ENCODE measurements at places on chromosomes 7 and 10.

GRCh38 chr7:116591202-116592040 is 66.6 kb downstream of the CAV1 start:
- no peak for DNase-seq

GRCh38 chr7:12814828-12815227 is 127.4 kb downstream of the ARL4A start:
- DNase-seq = no peak

- DNase-seq = no peak
Observed at GRCh38 chr7:36306222-36306621, 83.4 kb upstream of the ANLN start.

DNA sequence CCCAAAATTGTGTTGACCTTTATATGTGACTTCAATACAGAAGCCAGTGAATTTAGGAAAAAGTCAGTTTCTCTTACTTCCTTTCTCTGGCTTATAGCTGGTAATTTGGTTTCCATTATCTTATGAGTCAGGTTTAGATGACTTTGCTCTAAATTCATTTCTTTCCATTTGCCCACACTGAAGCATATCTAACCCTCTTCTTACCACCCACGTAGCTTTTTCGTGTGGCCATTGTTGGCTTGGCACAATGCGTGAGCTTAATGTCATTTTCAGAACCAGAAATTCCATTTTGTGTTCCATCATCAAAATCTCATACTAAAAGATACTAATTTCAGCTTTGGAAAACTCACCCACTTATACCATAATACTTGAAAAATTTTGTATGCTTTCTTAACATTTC is 271.2 kb downstream of the INHBA start:
- no peak for DNase-seq

DNA sequence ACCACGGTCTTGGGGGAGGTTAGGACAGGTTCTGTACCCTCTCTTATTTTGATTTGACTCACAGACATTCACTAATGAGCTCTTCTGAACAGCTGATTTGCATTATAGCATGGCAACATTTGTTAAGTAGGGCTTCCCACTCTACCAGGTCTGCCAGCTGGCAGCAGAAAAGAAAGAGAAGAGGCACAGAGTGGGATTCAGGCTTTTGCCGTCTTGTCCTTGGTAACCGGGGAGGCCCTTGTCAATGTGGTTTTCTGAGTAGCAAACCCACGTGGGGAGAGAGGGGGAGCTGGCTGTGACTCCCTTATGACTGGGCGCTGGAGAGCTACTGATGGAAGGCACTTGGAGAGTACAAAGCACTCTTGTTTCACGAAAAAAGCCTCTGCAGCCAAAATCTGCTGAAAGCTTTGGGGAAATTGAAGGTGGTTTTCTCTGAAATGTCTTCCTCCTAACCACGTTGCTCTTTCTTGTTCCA is 355.3 kb upstream of the GALNT17 start:
- peak; percentile 42 for DNase-seq

DNA sequence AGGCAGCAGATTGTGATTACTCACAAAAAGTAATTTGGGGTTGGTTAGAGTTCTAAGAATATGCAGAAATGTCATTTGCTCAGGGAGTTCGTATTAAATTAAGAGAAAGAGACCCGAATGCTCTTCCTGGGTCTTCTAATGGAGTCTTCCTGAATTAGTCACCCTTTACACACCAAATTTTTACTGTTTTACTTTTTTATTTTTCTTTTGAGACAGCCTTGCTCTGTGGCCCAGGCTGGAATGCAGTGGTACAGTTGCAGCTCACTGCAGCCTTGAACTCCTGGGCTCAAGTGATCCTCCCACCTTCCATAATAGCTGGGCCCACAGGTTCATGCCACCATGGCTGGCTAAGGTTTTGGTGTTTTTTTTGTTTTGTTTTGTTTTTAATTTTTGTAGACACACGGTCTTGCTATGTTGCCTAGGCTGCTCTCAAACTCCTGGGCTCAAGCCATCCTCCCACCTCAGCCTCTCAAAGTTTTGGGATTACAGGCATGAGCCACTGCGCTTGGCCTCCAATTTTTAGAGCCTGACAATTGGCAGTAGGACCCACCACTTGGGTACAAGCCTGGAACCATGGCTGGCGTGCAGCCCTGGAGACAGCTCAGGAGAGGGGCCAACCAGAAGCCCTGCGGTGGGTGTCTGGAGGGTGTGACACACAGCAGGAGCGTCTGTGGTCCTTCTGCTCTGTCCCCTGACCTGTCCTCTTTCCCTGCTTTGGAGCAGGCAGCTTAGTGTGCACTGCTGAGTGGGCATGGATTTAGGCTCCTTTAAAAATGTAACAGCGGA is 16.4 kb upstream of the BHLHA15 start:
- DNase-seq = no peak

DNA sequence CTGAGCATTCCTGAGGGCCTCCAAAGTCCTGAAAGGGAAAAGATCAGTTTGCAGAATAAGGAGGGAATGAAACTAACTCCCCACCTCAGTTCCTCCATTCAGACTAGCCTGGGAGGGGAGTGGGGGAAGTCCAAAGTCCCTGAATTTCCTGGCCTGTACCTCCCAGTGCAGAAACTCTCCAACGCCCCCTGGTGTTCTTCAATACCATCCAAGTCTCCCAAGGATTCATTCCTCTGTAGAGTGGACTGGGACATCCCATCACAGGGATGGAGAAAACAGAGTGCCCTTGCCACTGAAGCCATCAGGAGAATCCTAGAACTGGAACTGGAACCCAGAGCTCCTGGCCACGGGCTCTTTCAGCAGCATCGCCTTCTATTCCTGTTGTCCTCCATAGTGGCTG is 1.6 kb upstream of the COL13A1 start:
- no peak for DNase-seq

DNA sequence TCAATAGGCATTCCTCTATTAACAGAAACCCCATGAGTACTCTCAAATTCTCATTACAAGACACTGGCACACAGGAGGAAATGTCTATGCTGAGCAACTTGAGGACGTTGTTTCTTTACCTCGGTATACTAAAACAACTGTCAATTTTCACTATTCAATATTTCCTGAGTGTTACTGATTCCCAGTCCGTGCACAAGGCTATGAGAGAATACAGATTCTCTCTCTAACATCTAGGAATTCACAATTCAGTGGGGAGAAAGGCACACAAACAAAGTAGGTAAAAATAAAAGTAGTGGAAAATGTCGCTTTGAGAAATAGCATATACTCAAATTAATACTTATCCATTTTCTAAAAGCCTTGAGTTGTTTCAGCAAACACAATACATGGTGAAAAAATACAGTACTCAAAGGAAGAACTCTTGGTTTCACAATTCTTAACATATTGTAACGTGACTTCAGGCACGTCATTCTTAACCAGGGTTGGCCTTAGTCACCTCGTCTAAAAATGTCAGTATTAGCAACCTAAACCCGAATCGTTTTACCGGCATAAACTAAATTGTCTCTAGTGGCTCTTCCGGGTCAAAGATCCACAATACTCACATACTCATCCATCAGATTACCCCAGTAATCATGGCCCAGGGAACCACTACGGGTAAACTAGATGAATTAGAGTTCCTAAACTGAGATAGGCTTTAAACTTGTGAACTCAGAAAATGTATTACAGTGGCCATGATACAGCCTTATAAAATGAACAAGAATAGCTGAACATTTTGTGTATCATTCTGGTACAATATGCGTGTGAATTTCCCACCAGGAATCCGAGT is 1.5 kb downstream of the IPMK start:
- peak; percentile 54 for DNase-seq

DNA sequence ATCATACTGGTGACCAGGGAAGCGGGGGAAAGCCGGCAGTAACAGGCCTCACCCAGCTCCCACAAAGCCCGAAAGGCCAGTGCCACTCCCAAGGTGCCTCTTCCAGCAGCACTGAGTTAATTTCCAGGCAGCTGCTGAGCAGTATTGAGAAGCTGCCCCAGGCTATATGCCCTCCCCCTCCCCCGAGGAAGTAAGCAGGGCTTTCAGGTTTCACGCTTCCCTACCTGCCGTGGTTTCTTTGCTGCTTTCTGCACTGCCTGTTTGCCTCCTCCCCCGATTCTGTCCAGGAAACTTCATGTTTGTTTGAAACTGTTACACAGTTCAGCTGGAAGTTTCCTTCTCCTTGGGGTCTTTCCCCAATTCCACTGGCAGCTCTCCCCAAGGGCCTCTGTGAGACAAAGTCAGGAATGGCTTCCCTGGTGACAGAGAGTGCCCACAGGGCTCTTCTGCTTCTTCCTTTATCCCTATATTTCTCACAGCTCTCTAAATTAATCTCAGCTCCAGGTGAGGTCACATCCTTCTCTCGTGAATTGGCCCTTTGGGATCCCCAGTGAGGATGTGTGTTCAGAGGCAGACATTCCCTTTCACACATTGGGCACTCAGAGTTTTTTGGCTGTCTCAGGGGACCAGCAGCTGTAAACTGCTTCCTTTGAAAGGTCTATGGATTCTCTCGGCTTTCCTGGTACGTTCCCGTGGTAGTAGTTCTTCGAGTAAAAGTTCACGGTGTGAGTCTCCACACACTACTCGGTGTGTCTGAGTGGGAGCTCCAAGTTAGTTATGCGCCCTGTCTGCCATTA is 19.4 kb downstream of the C1GALT1 start:
- peak; percentile 69 for DNase-seq

DNA sequence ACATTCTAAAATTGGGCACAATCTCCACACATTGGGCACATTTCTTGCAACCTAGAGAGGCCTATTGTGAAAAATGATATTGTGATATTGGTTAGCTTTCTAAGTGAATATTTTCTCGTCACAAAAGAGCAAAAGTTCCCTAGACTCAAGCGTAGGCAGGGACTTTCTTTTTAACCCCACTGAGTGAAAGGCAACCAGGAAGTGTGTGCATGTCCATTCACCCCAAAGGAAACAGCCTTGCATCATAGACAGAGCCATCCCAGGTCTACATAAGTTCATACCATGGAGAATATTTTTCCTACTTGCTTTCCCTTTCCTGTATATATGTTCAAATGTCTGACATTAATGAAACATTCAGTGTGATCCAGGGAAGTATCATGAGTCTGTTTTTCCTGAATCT is 84.2 kb upstream of the AGBL3 start:
- DNase-seq = no peak

- DNase-seq = no peak
Observed at GRCh38 chr10:110505130-110505770, 7.5 kb downstream of the DUSP5 start.

DNA sequence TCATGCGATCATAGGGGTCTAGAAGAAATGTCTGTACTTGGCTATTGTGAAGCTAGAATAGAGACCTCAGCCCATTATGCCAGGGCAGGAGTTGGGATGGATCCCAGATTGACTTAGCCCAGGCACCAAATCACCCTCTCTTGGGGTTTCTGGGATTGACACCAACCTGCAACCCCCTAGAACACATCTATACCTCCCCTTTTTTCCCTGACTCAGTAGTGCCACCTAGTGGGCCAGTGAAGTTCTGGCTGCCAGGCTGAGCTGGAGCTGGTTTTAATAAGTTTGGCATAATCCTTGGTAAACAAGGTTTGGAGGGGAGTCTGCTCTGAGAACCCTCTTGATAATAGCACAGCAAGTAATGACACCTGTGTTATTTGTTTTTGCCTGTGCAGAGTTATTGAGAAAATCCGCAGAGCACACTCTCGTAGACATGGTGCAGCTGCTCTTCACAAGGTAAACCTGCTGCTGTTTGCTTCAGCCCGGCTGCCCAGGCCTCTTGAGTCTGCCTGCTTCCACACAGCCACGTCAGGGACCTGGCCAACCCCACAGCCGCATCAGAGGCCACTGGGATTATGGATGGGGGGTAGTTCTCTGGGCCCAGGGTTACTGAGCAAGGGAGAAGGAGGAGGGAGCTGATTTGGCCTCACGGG is 43.3 kb upstream of the NFKB2 start:
- DNase-seq = peak; percentile 81

DNA sequence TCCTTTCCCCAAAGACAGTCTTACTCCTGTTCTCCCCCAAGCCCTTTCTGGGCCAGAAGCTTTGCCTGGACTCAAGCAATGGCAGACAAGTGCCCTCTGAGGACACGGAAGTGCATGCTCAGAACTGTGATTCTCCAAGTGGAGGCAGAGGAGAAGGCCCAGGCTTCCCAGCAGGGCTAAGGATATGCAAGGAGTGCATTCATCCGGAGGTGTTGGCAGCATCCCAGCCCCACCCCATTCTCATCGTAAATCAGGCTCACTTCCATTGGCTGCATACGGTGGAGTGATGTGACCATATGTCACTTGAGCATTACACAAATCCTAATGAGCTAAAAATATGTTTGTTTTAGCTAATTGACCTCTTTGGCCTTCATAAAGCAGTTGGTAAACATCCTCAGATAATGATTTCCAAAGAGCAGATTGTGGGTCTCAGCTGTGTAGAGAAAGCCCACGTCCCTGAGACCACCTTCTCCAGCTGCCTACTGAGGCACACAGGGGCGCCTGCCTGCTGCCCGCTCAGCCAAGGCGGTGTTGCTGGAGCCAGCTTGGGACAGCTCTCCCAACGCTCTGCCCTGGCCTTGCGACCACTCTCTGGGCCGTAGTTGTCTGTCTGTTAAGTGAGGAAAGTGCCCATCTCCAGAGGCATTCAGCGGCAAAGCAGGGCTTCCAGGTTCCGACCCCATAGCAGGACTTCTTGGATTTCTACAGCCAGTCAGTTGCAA is 1.4 kb upstream of the RBP3 start:
- DNase-seq = no peak

DNA sequence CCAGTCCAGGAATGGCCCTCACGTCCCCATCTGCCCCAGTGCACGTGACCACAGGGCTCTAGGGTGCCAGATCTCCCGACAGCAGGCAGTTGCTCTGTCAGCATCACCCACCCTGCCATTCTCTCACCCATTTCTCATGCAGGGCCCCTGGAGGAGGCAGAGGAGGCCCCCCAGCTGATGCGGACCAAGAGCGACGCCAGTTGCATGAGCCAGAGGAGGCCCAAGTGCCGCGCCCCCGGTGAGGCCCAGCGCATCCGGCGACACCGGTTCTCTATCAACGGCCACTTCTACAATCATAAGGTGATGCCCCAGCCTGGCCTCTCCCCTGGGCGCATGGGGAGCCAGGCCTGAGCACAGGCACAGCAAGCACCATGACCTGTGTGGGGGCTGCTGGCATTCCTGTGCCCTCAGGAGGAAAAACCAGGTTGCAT is 6.1 kb upstream of the DEPP1 start:
- no peak for DNase-seq

DNA sequence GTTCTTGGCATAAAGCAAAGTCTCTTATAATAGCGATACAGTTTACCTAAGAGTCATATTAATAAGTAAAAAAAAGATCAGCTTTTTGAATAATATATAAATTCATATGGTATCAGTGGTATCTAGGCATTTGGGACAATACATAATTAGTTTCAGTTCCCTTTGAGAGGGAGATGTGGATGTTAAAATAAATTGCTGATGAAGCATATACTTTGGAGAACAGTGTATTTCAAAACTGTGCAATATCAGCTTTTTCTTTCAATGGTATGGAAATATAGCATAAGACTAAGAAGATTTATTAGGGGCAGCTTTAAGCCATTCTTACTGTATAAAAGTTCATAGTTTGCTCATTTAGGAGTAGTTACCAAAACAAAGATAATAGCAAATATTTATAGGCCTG is 35.5 kb downstream of the MDFIC start:
- no peak for DNase-seq

Data from activated CD8-positive, alpha-beta T cell treated with anti-CD3 and anti-CD28 coated beads, Interleukin-2, amount 10 ng/mL, durations not matched to agents 7 days and 5 days (primary cell).